ENCODE measurements at places on chromosomes 16 and 17. TPM values are rescaled to one million over a fixed set of nuclear protein-coding genes. Genes with fewer than 3 reads are reported as not detected.
A peak's percentile ranks its signal among the peaks of the same experiment; 100 is the strongest.

DNA sequence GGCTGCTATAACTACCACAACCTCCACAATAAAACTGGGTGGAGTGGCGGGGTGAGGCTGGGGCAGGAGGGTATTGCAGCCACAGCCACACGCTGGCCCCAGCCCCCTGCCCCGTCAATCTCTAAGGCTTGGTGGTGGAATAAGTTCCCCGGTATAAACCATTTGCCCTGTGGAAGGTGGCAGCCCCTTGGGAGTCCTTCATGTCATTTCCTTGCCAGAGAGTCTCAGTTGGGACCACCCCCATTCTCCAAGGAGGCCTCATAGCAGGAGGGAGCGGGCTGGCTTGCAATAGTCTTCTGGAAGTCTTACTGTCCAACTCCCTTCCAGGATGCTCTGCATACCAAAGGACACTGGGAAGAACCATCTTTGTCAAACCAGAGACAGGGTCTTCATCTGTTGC, 19.4 kb downstream of the CD300A start:
- DNase-seq: no peak

DNA sequence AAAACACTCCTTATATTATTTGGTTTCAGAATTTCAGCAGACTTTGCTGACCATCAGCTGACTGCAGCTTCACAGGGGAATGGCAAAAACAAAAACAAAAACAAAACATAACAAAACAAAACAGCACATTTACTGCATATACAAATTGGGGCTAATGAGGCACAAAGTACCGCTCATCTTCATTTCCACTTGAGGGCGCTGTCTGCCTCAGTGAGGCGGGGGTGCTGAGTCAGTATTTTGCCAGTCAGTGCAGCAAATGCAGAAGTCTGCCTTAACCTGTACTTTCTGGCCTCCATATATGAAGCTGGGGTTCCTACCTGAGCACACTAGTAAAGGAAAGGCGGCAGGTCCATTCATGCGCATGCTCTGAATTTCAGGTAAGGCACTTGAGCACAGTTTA, 13.5 kb upstream of the DYNLRB2 start:
- no peak for DNase-seq

DNA sequence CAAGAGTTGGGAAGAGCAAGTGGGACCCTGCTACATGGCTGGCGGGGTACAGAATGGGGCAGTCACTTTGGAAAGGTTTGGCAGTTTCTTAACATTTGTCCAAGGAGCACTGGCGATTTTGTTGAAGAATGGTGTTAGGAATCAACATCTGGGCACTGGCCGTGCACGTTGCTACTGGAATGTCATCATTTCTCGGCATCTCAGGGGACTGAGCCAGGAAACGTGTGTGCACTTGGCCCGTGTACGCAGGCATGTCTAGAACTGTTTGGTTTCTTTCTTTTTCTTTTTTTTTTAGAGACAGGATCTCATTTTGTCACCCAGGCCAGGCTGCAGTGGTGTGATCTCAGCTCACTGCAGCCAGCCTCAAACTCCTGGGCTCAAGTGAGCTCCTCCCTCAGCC, 17.3 kb upstream of the FOXK2 start:
- no peak for DNase-seq

DNA sequence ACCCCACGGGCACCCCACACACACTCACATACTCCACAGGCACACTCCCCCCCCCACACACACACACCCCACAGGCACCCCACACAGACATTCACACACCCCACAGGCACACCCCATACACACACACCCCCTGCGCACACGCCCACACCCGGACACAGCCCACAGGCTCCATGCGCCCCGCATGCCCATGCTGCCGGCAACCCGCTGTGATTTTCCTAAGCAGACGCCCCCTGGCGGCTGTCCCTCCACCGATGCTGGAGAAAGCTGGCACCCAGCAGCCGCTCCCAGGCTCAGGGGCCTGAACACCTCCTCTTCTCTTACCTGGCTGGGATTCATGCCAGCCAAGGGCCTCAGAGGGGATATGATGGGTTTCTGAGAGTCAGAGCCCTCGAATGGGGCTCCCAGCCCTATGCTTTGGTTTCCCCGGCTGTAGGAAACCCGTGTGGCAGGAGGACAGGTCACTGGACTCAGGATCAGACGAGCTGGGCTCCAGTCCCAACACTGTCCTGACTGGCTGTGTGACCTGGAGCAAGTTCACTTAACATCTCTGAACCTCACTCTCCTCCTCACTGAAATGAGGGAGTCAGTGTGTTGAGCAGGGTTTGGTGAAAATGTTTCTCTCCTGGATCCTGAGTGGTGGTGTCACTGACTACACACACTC, 19.6 kb upstream of the TNFRSF13B start:
- DNase-seq: peak; percentile 70

DNA sequence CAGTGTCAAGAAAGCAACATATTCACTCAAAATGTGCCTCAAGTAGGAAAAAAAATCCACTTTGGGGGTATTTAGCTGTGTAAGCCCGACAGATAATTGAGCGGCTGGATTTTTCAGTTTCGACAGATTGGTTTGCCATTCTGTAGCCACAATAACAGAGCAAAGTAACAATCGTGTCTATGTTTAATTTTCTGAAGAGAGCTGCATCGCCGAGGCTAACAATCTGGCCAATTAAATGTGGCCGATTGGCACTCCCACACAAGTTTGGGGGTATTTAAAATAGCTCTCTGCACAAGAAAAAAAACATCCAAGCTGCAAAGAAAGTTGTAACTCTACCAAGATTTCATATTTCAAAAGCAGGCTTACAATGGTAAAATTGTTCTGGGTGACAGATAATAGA, 99.7 kb upstream of the CDH13 start:
- DNase-seq: no peak

GRCh38 chr17:73976676-73977521, 226.6 kb upstream of the RPL38 start:
- peak; percentile 25 for DNase-seq

- peak; percentile 8 for DNase-seq
Measured at GRCh38 chr17:49365667-49366066, 3.6 kb upstream of the ZNF652 start.

DNA sequence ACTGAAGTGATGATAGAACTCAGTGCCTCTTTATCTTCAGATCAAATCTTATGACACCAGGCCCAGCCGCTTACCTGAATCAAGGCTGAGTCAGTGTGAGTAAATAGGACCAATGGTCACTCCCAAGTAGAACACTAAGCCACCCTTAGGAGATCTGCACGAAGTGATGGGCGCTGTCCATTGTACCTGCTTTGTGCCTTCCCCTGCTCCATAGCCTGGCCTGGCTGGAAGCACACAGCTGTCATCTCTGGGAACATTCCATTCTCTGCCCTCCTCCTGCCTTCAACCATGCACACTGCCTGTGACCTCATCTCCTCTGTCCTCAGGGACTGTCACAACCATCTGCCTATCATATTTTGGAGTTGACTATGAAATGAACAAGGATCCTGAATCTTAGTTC, 279.5 kb upstream of the ASIC2 start:
- DNase-seq: no peak

DNA sequence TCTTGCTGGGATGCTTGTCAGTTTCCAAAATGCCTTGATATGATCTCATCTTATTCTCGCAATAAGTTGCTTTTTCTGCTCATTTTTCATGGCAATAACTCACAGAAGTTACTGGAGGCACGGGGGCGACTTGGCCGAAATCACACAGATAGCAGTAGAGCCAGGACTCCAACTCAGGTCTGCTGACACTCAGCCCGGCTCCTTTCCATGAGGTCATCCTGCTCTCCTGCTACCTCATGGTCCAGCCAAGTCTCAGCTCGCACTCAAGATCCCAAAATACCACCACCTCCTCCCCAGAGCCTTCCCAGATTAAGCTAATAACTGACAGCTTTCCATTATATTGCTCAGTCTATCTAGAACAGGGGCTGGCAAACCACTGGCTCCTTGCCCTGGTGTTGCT, 269.5 kb downstream of the MAP2K4 start:
- no peak for DNase-seq

GRCh38 chr16:71883849-71884638, at the start of gene ZNF821:
TSS of gene ZNF821 (minus strand) at chr16:71884182. CDS start at chr16:71879946, 4,236 bp downstream.
- DNase-seq: peak; percentile 80

- DNase-seq: no peak
Measured at GRCh38 chr17:67863624-67864247, 38.4 kb downstream of the BPTF start.

- no peak for DNase-seq
Measured at GRCh38 chr16:12084436-12084835, 107.9 kb downstream of the SNX29 start.

Gene MMP25
- 1.9 TPM for total RNA-seq

All from heart right ventricle (tissue), 16 donors.